ENCODE measurements at places on chromosomes 11 and 22. TPM values are rescaled to one million over a fixed set of nuclear protein-coding genes. Genes with fewer than 3 reads are reported as not detected.

DNA sequence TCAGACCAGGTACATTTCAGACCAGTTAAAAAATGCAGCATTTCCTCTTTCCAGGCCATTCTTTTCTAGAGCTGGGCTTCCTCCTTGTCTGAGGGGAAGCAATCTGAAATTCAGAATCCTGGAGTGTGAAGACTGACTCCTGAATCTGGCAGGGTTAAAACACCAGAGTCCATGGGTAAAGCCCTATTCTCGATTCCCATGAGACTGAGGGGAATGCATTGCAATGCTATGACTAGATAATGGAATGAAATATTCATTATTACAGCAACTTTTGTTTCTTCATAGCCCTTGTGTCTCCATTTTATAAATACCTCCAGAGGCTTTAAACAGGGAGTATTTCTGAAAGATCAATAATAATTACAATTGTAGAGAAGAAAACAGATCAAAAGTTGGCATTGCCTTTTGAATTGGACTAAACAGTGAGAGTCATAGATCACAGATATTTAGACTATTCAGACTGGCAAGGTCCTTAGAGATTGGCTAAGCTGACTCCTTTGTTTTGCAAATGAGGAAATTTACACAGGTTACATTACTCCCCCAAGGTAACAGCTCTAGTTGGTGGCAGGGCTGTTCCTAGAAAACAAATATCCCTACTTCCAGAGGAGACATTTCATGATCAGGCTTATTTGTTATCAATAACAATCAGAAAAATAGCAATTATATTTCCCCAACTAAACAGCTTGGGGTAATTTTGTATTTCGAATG, 632.6 kb upstream of the KIRREL3 start:
- no peak for DNase-seq

- DNase-seq, result no peak
Observed at GRCh38 chr11:71095294-71095850, 157.0 kb downstream of the SHANK2 start.

- no peak for DNase-seq
Observed at GRCh38 chr11:26490546-26490945, 81.5 kb downstream of the MUC15 start.

GRCh38 chr11:13284776-13285588, 7.4 kb downstream of the BMAL1 start:
- no peak for DNase-seq

DNA sequence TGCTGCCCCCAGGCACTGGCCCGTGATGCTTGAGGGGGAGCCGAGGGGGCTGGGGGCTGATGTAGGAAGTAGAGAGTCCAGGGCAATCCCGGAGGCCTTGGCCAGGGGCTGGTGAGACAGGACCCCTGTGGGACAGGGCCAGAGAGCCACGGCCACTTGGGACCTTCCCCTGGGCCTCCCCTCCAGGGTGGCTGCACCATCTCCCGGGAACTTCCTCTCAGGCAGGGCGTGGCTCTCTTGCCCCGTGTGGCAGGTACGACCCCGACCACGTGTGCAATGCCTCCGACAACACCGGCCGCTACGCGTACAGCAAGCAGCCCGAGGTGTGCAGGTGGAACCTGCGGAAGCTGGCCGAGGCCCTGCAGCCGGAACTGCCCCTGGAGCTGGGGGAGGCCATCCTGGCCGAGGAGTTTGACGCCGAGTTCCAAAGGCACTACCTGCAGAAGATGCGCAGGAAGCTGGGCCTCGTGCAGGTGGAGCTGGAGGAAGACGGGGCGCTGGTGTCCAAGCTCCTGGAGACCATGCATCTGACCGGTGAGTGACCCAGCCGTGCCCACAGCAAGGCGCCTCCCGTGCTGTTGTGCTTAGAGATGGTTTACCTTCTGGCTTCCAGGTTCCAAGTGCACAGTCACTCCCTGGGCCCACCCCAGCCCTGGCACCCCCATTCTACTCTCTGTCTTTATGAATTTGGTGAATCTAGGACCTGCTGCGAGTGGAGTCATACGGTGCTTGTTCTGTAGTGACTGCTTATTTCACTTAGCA, 9.7 kb downstream of the SELENOO start:
- no peak for DNase-seq

DNA sequence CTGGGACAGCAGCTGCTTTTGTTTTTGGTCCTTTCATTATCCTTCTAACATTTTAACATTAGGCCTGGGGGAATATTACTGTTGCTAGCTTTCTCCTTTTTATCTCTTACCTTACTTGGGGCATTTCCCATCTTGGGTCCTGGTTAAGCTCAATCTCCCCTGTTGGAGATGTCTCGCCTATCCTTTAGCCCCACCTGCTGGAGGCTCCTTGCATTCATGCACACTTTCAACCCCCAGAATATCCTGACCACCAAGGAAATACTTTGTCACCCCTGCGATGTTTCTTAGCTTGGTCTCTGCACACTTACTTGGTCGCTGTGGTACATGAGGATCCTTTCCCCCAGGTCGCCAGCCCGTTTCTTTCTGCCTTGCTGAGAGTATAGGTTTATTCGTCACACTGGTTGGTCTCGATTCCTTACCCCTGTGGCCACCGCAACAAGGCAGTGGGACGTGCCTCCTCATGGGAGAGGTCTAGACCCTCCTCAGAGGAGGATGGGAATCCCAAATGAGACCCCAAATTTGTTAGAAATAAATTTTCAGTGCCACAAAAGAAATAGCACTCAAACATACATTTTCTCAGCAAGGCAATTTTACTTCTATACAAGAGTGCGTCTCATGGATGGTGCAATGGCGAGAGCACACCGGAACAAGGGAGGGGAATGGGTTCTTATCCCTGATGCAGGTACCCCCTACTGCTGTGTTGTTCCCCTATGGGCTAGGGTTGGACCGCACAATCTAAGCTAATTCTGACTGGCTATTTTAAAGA, 5.4 kb upstream of the TXN2 start:
- peak; percentile 77 for DNase-seq

- no peak for DNase-seq
Observed at GRCh38 chr11:72300268-72300667, 56.3 kb upstream of the PHOX2A start.

GRCh38 chr11:65578667-65579066, 2.8 kb downstream of the EHBP1L1 start:
- no peak for DNase-seq

- no peak for DNase-seq
Observed at GRCh38 chr11:122394313-122394712, 261.2 kb upstream of the UBASH3B start.

DNA sequence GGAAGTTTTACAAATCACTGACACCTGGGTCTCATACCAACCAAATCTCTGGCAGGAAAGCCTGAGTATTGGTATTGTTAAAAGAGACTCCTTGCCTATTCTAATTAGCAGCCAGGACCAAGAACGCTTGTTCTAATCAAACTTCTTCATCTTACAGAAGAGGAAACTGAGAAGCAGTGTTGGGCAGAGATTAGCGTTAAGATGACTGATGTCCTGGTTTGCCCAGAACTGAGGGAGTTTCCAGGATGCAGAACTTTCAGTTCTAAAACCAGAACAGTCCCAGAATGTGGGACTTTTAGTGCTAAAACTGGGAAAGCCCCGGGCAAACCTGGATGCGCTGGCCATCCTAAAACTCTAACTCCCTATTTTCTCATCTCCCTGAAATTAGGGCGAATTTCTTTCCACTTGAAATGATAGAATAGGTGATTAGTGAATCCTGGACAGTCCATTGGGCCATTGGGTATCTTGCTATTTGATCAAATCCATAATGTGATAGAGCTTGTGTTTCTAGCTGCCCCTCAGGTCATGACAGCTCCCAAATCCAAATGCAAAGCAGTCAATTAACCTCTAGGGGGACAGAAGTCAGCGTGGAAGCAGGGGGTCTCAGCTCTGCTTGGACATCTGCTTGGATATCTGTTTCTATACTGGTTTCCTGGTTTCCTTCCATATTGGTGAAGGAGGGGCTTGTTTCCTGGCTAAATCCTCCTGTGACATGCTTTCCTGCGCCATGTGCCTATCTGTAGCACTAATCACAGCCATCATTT, 16.0 kb upstream of the TMPRSS13 start:
- DNase-seq, result no peak

DNA sequence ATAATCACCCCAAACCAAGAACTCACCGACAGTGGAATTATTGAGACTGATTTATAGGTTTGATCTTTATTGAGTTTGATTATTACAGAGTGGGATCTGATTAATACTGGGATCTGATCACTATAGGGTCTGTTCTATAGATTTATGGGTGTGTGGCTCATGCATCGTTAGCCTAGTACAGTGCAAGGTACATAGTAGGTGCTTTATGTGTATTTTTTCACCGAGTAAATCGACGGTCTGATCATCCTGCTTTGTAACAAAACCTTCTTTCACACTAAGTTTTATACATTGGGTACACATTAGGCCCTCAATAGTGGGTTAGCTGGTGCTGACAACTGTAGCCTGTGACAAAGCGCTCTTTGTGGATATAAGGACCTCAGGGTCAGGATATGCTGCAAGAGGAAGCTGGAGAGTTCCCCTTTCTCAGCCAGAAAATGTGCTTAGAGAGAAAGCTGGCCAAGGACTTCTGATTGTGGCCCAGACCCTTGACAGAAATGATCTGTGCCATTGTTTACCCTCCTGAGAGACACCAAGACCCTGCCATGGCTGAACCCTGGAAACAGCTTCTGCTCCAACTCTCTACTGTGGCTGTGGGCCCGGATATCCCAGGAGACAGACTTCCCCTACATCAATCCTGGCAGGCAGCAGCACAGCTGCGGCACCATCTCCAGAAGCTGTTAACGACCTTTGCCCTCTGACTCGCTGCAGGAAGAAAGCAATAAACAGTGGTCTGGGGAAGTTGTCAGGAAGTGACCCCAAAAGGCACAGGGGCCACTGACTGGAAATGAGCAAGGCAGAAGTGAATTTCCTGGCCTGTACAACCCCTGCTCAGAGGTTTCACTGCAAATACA, 16.1 kb upstream of the TPP1 start:
- no peak for DNase-seq

DNA sequence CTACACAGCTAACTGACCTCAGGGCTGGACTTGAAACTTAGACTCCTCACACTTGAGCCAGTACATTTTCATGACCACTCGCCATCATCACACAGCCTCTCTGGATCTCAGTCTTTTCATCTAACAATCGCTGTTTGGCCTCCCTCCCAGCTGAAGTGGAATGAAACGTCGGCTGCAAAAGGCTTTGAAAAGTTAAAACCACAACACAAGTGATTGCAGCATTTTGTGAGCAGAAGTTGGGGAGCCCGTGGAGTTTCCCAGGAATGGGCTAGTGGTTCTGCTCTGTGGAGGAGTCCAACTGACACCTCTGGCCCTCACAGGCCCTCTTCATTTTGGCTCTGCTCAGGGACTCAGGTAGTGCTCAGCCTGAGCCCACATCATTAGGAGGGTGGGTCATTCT, 35.9 kb upstream of the TRIM29 start:
- DNase-seq, result no peak

DNA sequence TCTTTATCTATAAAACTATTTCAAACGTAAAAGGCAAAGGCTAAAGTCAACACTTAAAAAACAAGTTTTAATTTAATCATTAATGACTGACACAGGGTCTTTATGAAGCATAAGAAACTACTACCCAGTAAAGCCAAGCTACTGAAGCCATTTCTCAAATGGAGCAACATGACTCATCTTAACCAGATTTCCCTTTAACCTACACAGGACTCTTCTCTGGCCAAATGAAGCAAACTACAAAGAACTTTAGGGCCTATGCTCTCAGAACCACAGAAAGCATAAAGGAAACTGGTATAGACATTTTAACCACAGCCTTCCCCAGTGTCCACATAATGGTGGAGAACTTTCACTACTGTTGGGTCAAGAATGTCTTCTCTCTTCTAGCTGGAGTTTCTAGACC, 34.7 kb downstream of the ALG9 start:
- no peak for DNase-seq

DNA sequence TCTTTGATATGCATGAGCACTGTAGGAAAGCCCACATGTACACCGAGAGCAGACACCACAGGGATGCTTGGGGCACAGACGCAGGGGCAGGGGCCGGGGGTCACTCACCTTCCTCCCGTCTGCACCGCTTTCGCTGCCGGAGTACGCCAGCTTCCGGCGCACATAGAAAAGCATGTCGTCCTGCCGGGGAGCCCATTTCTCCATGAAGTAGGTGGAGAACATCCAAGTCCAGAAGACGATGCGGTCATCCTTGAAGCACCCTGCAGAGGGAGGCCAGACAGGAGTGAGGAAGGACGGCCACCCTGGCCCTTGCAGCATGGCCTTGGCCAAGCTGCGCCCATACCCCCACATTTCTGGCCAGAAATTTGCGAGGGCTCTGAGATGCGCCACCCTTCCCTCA, 28.8 kb downstream of the KIAA0930 start:
- no peak for DNase-seq

DNA sequence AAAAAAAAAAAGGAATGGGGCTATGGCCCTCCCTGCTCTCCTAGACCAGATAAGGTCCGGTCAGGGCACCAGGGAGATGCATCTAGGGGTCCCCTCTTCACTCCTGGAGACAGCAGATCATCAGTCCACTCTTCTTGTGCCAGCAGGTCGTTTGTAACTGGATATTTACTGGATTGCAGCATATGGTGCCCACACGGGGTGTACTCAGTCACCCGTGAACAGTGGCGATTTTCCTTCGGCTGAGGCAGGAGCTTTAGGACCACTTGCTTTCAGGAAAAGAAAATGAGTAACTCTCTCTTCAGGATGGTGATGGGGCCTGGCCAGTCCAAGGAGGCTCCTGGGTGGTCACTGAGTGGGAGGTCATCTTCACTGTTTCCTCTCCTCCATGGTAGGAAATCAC, 38.3 kb upstream of the RAB1B start:
- no peak for DNase-seq

DNA sequence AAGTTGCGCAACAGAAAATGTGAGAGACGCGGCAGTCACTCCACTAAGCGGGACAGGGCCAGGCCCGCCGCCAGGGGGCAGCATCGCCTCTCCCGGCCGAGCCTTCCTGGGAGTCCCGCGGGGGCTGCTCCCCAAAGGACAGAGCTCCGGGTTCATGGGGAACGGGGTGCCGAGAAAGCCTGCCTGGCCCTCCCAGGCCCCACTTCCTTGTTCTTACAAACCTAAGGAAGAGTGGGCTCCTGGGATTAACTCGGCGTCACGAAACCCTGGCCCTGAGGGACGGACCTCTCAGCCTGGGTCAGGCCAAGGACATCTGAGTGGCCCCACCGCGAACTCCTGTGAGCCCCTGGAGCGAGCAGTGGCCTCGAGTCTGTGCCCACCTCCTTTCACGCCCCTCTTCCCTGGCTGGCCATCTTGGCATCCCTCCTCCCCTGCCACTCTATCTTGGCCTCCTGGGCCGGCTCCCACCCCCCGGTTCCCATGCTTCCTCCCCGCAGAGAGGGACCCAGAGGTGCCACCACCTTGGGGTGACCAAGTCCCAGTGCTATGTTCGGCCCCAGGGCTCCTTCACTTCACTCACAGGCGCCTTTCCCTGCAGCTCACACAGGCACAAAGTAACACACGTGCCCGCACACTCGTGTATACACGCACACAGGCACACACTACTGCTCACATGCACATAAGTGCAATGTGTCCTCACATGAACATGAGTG, 99.9 kb upstream of the FGF3 start:
- peak; percentile 93 for DNase-seq

Gene EXT2
- total RNA-seq, result 39.1 TPM

Gene PKP3
- total RNA-seq, result 21.4 TPM

Gene CPT1B
- total RNA-seq, result 33.7 TPM

Gene SCGB2A2
- total RNA-seq, result not detected

Gene KCNJ5
- total RNA-seq, result 0.23 TPM

Gene MAPK11
- 2.3 TPM for total RNA-seq

Gene RIN1
- total RNA-seq, result 4.7 TPM

Gene CREB3L1
- total RNA-seq, result 10.9 TPM

Gene IRAG1
- 3.9 TPM for total RNA-seq

Gene SPINDOC
- total RNA-seq, result 93.8 TPM

Gene RNF215
- 27.6 TPM for total RNA-seq

Gene SLC22A25
- total RNA-seq, result not detected

Gene MRGPRE
- not detected for total RNA-seq

Gene CRY2
- 16.8 TPM for total RNA-seq

Gene OR8G1
- total RNA-seq, result not detected

Gene TCIRG1
- 51.1 TPM for total RNA-seq
